NCI-H1092 treated with DMSO at 0.1 percent for 48 hours (cell line): ENCODE measurements at places on chromosomes 1 and 21.

DNA sequence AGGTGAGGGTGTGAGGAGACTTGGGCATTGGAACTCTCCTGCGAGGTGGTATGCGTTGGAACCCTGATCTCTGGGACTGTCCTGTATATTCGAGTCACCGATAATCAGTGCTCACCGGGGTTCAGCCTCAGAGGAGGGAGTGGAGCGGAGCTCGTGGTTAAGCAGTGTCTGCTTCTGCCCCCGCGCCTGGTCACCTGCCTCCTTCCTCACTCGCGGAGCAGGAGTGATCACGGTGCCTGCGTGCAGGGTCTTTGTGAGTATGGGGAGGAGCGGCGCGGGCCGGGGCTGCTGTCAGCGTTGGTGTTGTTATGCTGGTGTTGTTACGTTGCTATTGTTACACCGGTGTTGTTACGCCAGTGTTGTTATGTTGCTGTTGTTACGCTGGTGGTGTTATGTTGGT is 23.3 kb downstream of the H6PD start:
- no peak for DNase-seq

GRCh38 chr1:6256645-6257044 is 4.3 kb downstream of the GPR153 start:
- DNase-seq: no peak

DNA sequence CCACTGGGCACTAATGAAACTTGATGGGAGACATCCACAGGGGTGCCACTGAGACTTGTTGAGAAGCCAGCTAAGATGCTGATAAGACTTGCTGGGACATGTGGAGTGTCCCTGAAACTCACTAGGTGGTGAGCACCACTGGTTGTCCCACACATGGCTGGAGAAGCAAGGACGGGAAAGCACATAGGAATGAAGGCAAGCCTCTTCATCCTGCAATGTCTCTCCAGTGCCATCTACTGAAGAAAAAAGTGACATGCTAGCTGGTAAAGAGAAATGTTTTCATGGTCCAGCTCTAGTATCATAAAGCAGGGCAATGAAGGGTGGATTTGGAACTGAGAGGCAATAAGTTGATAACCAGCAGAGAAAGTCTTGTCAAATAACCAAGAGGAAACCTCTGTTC is 283.0 kb downstream of the PAPPA2 start:
- DNase-seq: no peak

DNA sequence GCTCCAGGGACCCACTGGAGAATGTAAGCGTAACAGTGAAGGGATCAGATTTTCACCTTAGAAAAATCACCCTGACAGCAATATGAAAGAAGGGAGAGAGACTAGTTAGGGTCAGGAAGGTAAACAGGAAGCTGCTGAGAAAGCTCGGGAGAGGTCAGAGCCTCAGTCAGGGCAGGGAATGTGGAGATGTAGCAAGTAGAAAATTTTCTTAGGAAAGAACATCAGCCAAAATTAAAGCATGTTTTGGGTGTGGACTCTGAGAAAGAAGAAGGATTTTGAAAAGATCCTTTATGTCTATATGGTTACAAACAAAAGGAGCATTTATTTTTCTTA is 16.7 kb upstream of the ERICH3 start:
- DNase-seq: peak; percentile 24
